Stimulated activated CD8-positive, alpha-beta memory T cell treated with anti-CD3 and anti-CD28 coated beads, Interleukin-7, amount 100 ng/mL, for 4 hours (primary cell): ENCODE measurements at places on chromosomes 5 and 9.

DNA sequence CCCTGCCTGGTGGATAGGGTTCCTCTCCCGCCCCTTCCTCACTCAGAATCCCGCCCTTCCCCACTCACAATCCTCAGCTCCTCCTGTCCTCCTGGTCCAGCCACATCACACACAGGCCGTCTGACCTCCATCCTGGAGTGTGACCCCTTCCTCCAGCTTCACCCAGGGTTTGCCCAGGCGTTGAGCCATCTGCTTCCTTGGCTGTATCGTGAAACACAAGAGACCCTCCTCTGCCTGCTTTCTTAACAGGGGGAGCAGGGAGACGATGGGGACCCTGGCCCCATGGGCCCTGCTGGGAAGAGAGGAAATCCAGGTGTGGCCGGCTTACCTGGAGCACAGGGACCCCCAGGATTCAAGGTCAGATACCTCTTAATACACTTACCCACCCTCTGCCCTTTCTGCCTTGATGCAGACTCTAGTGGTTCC lies 32.3 kb upstream of the ORM1 start:
- DNase-seq = no peak

- no peak for DNase-seq
Observed at GRCh38 chr5:84597904-84598303, 213.2 kb upstream of the EDIL3 start.

DNA sequence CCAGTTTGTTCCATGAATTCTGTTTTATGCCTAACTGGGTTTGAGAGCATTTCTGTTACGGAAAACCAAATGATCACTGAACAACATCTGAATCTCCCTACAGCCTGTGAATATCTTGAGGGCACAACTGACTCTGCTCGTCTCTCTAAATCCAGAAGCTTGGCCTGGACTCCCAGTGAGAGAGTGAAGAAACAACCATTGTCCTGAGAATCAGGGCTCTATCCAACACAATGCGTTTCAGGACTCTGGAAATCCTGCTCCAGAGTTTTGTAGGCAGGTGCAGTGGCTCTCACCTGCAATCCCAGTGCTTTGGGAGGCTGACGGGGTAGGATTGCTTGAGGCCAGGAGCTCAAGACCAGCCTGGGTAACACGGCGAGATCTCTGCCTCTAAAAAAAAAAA lies 7.8 kb upstream of the MVB12B start:
- DNase-seq = no peak

DNA sequence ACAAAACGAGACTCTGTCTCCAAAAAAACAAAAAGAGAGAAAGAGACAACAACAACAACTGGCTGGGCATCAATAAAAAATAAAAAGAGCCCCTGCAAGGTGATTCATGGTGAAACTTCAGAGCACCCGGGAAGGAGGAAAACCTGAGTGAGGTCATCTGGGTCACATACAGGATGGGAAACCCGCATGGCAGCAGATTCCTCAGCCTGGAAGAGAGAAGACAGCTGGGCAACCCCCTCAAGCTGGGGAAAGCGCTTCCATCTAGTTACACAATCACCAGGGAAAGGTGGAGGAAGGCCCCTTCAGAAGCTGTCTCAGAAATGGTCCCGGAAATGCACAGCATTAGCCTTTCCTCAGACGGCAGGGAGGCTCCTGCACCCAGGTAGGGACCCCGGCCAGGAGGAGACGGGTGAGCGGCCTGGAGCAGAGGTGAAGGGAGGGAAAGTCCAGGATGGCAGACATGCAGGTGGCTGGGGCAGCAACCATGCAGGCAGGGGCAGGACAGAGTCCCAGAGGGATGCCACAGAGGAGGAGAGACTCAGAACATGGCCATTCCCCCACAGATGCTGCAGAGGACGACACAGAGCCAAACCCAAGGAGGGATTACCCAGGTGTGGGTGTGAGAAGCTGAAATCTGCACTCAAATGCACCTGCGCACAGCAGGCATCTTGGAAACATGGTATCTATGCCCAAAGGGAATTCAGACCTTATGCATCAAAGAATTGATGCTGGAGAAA lies 29.4 kb downstream of the CAMSAP1 start:
- DNase-seq = no peak

DNA sequence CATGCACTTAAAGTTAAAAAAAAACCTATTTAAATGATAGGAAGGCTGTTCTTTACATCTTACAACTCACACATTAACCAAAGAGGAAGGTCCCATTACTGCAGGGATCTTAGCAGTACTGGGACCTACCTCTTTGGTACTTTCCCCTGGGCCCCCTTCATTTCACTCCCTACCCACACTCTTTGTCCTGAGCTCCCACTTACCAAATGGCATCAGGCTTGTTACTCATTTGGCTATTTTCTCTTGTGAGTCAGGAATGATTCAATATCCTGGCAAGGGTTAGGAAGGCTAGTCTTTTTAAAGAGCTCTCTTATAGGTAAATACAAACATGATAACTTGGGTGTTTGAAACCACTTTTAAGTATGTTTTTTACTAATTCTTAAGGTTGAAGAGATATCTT lies 117.4 kb upstream of the ELL2 start:
- no peak for DNase-seq

GRCh38 chr5:93748875-93749397 lies 7.5 kb upstream of the POU5F2 start:
- DNase-seq = no peak

DNA sequence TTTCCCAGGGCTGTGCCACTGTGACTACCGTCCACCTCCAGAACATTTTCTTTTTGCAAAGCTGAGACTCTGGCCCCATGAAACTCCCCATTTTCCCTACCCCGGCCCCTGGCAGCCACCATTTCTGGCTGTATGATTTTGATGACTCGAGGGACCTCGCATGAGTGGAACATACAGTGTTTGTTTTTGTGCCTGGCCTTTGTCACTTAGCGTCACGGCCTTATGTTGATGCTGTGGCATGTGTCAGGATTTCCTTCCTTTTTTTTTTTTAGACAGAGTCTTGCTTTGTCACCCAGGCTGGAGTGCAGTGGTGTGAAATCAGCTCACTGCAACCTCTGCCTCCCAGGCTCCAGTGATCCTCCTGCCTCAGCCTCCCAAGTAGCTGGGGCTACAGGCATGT lies 42.7 kb downstream of the ASS1 start:
- no peak for DNase-seq

GRCh38 chr5:37962389-37962788 lies 122.5 kb upstream of the GDNF start:
- DNase-seq = no peak

DNA sequence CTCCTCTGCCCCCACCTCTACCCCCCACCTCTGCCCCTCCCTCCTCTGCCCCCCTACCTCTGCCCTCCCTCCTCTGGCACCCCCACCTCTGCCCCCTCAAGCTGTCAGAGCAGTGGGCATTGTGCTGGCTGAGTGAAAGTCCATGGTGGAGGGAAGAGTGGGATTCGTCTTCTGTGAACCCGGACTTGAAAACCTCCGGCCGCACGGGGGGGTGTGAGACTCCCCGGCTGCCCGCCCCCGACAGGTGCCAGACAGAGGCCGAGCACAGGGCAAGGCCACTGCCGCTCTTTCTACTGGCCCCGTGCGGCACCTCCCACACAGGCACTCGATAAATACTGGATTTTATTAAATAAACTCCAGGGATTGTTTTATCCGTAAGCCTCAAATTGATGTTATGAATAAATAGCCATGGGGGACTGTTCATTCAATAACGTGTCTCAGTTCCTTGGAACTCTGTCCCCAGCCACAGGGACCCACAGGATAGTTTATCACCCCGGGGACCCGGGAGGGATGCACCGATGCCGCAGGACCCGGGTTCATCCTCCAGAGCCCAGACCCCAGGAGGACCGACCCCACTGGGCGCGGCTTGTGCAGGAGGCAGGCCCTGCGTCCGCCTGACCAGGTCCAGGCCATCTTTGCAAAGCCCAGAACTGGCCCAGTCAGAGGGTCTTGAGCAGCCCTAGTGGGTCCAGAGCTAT lies 2.6 kb upstream of the QRFP start:
- DNase-seq = no peak

DNA sequence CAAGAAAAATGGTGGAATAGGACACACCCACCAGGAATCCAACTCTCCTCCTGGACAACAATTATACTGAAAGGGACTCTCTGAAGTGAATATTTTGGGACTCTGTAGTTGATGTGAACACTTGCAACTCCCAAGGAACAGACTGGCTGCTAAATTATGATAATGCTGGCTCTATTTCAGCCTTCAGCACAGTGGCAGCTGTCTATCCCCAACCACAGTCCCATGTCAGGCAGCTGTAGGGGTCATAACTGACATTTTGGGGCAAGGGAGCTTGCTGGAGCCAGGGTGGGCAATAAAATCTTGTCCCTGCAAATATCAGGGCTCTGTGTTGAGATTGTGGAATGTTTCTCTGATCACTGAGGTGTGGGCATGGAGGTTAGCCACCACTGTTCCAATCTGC lies 14.2 kb downstream of the SPATA31E1 start:
- DNase-seq = no peak

DNA sequence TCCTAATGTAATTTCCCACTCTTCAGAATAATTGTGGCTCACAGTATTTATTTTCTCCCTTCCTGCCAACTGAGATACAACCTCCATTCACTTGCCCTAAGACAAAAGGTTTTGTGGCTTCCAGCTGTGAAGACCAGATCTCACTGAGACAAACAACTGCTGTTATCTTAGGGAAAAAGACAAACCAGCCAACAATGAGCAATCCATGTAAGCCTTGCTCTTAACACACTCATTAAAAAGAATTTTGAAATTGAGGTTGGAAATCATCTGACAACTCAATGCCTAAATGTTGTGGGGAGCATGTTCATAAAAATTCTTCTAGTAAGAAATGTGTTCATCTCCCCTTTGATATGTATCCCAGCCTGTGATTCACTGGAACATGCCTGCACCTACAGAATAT lies 132.9 kb downstream of the ADAMTSL1 start:
- DNase-seq = no peak

DNA sequence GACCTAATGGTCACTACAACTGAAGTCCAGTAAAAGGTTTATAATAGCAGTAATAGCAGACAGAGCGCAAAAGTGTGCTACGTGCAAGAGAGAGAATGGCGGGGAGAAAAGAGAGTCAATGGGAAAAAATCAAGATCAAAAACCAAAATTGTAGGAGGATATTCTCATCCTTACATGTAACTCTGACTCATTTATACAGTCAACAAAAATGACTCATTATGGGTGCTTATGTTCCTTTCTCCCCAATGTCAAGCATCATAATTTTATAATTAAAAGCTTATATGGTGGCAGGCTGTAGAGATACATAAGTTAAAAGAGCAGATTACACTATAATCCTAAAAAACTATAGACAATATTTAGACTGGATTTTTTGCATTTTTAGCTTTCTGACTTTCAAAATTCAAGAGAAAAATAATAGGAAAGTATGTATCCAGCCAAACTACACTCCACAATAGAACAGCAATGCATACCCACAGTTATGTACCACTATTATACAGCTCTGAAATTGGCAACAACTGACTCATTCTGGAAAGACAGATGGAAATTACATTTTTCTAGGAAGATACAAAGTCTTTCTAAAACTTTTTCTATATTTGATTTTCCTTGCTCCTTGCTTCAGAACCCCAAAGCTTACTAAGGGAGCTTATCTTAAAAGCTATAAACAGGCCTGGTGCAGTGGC lies 78.4 kb downstream of the PLPP1 start:
- DNase-seq = no peak

GRCh38 chr5:102955488-102955887 lies 164.4 kb downstream of the GIN1 start:
- DNase-seq = no peak

DNA sequence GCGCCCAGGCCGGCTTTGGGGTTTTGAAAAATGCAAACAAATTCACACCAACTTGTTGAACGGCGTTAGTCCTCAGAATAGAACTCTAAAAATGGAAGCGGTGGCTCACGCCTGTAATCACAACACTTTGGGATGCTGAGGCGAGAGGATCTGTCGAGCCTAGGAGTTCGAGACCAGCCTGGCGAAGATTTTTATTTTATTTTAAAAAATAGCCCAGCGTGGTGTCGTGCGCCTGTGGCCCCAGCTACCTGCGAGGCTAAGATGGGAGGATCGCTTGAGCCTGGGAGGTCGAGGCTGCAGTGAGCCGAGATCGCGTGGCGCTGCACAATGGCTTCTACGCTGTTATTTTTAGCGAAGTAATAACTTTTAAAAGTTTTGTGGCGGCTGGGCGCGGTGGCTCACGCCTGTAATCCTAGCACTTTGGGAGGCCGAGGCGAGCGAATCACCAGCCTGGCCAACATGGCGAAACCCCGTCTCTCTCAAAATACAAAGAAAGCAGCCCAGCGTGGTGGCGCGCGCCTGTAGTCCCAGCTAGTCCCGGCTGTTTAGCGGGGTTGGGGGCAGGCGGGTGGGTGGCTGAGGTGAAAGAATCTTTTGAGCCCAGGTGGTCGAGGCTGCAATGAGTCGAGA lies 694 bp upstream of the PLIN2 start:
- DNase-seq = no peak

DNA sequence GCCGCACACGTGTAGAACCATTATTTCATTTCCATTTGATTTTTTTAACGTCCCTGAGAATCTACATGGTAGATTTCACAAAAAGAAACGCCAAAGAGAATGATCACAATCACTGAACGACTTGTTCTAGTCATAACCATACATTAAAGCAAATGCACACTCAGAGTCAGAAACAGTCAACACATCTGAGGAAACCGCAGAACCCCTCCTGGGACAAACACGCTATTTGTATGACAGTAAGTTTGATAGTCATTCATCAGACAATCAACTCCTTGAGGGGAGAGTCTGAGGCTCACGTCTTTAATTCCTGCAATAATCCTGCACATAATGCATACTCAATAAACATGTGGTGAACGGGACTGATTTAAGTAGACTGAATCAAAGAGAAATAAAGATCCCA lies 129.2 kb downstream of the MED27 start:
- no peak for DNase-seq

GRCh38 chr5:110507972-110508371 lies 218.5 kb downstream of the TMEM232 start:
- DNase-seq = no peak

DNA sequence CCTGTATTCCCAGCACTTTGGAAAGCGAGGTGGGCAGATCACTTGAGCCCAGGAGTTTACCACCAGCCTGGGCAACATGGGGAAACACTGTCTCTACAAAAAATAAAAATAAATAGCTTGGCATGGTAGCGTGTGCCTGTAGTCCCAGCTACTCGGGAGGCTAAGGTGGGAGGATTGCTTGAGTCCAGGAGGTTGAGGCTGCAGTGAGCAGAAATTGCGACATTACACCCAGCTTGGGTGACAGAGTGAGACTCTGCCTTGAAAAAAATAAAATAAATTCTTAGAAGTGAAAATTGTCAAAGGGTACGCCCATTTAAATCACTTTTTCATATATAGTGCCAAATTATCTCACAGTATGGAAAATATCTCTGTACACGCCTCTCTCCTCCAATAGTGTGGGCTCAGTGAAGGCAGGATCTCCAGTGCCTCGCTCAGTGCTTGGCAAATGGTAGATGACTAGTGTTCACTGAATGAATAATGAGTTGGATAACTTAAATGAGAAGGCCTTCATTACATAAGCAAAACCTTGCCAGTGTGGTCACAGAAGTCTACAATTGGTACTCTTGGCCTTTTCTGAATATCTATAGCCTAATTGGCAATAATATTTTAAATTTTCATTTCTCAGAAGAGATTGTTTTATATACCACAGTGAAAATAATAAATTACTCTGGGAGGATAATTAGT lies 9.4 kb upstream of the CCL28 start:
- DNase-seq = no peak

GRCh38 chr9:30815585-30815984 lies 1568.9 kb upstream of the ACO1 start:
- DNase-seq = no peak
